ENCODE measurements at places on chromosomes 12 and 14.

DNA sequence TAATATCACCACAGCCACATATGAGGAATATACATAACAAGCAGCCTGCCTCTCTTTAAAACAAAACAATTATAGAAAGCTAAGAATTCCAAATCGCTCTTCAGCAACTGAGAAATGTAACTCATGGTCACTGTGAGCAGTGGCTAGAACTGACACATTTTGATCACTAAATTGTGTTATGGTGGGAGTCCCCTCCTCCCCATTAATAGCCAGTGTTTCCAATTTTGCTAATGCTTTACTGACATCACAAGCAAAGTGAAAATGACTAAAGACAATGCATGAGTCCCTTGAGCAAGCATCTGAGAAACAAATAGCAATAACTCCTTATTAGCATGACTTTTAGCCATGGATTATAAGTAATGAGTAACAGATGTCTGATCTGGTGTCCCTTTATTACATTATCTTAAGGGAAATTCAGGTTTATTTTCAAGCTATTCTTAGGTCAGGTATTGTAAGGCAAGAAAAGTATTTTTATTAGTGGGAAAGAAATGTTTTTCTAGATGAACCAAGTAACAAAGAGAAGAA lies 148.3 kb downstream of the KCNH5 start:
- H3K27me3 ChIP-seq, result no peaks in the 10 kb centered on the region
- H3K36me3 ChIP-seq, result no peaks in the 10 kb centered on the region
- no peak overlapping the region for H3K27ac ChIP-seq
- H3K4me1 ChIP-seq, result no peaks in the 10 kb centered on the region
- H3K4me3 ChIP-seq, result no peak overlapping the region

DNA sequence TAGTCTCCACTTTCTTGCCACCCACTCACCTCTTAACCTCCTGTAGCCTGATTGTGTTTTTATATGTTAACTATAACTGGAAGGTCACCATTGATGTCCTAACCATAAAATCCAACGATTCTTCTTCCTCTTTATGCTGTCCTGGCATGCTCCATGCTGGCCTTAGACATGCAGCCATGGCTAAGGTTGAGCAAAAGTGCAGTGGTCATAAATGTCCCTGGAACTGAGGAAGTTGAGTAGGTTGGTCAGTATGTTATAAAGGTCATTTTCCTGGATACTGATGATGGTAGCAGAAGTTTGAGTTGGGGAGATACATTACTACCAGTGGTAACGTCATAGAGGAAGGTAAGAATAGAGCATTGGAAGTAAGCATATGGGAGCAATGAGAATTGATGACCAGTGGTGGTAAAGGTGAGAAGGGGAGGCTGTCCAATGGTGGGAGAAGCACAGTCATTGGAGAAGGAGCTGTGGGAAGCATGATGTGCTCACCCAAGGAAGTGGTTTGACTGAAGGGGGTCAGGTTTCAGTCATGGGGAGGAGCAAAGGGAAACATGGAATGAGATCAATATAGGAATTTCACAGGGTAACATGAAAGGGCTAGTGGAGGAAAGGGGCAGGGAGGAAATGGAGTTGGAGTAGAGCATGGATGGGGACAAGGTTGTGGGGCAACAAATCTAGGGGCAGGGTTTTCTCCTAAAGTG lies 240.8 kb downstream of the DACT1 start:
- H3K27me3 ChIP-seq, result no peaks in the 10 kb centered on the region
- no peak overlapping the region for H3K27ac ChIP-seq
- H3K4me3 ChIP-seq, result no peak overlapping the region
- no peak for DNase-seq
- H3K36me3 ChIP-seq, result no peaks in the 10 kb centered on the region

- no peaks in the 10 kb centered on the region for H3K27me3 ChIP-seq
- H3K4me1 ChIP-seq, result peaks cover 9% of the 10 kb centered on the region
- no peak overlapping the region for H3K27ac ChIP-seq
- H3K36me3 ChIP-seq, result no peaks in the 10 kb centered on the region
- no peak for DNase-seq
These were observed 102.4 kb upstream of the CCDC196 start for GRCh38 chr14:66383771-66384170.

DNA sequence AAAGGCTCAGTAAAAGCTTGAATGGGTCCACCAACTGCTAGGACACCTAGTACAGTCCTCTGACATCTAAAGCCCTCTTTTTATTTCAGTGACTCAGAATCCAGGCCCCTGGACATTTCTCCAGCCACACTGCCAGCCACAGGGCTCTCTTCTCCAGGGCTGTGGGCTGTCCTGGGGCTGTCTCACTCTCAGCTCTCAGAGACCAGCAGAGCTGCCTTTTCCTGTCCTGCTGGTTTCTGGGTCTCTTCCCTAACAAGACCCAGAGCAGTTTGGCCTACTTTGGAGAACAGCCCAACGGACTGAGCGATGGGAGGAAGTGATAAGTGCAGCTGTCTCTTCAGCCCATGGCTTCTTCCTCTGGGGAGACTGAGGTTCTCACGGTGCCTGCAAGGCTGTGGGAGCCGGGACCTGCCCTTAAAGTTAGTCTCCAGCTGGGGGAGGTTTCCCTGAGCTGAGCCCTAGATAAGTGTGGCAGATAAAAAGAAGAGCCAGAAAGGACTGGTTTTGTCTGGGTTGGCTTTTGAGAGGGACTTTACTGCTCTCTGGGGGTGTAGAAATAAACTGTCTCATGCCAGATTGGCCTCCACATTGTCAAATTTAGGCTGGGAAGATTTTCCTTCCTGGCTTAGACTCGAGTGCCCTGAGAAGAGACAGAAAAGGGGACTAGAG lies 979.8 kb downstream of the VRK1 start:
- H3K4me1 ChIP-seq, result no peaks in the 10 kb centered on the region
- no peak overlapping the region for H3K27ac ChIP-seq
- DNase-seq, result no peak
- H3K27me3 ChIP-seq, result no peaks in the 10 kb centered on the region

- no peaks in the 10 kb centered on the region for H3K27me3 ChIP-seq
- peaks cover 11% of the 10 kb centered on the region for H3K36me3 ChIP-seq
- no peak for DNase-seq
These were observed 245.6 kb upstream of the NPAS3 start for GRCh38 chr14:32693114-32693513.

DNA sequence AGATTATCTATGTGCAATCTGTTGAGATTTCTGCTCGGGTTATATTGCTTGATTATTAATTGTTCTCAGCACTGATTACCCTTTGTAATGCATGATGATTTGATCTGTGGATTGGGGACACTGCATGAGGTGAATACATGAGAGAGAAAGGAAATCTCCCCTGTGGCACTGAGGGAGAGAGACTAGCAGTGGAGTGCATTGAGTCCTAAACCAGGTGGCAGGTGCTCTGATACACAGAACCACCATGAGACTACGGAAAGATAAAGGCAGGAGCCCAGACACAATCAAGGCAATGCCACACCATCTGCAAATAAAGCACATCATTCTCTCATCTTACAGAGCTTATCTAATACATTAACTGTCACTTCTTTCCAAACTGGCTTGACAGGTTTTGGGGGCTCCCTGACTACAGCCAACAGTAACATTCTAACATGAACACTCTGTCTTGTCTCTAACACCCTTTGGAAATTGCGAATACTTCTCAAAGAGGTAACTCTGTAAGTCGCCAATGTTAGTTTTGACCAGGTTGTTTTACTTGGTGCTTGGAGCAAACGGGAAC lies 37.6 kb upstream of the TSPAN8 start:
- H3K27me3 ChIP-seq, result no peaks in the 10 kb centered on the region
- no peaks in the 10 kb centered on the region for H3K4me1 ChIP-seq
- no peak for DNase-seq
- no peaks in the 10 kb centered on the region for H3K36me3 ChIP-seq
- no peak overlapping the region for H3K27ac ChIP-seq

DNA sequence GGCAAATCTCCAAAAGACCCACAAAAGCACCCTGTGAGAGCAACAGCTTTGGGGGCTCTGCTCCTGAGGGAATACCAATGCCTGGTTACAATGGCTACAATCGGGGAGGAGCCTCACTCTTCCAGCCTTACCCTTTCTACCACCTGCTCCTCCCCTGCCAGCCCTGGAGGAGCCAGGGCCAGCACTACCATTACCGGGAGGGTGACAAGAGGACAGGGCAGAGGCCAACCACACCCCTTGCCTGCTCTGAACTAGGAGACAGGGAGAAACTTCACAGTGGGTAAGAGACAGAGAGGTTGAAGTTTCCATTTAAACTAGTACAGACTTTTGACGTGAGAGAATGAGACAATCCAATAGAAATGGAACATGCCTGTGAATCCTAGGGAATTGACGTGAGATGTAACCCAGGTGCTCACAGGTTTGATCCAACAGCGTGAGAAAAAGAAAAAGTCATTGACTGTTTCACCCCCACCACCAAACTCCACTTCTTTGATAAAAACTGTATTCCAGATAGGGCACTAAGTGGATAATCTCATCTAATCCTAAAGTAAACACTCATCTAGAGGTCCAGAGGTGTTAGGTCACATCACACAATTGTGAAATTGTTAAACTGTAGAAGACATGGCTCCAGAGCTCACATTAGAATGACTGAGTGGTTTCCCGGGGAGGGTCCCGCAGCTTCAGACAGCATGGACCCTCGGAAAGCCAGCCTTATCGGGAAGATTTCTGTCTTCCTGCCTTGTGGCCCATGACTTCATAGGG lies 8.4 kb upstream of the TC2N start:
- H3K27ac ChIP-seq, result no peak overlapping the region
- H3K4me1 ChIP-seq, result peaks cover 11% of the 10 kb centered on the region
- DNase-seq, result no peak
- H3K36me3 ChIP-seq, result no peaks in the 10 kb centered on the region

DNA sequence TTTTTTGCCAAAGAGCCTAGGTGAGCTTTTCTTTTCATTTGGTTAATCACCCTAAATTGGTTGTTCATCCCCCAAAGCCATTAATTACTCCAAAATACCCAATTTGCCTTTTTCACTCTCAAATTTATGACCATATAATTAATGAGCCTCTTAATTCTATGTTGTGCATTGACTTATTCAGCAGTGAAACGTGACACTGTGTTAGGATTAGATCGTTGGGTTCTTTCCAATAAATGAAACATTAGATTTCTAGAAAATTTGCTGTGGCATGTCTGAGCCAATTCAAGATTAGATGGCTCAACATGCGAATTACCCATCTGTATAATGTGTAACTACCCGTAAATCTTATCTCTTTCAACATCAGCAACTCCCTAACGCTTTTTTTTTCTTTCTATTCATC lies 273.4 kb downstream of the BMP4 start:
- H3K4me3 ChIP-seq, result no peak overlapping the region
- DNase-seq, result no peak
- H3K4me1 ChIP-seq, result no peaks in the 10 kb centered on the region
- H3K27me3 ChIP-seq, result no peaks in the 10 kb centered on the region
- H3K36me3 ChIP-seq, result no peaks in the 10 kb centered on the region

Measured in gastrocnemius medialis (tissue), 4 donors.